Fibroblast of skin of right quadriceps (primary cell): ENCODE measurements at places on chromosomes 4 and X.

DNA sequence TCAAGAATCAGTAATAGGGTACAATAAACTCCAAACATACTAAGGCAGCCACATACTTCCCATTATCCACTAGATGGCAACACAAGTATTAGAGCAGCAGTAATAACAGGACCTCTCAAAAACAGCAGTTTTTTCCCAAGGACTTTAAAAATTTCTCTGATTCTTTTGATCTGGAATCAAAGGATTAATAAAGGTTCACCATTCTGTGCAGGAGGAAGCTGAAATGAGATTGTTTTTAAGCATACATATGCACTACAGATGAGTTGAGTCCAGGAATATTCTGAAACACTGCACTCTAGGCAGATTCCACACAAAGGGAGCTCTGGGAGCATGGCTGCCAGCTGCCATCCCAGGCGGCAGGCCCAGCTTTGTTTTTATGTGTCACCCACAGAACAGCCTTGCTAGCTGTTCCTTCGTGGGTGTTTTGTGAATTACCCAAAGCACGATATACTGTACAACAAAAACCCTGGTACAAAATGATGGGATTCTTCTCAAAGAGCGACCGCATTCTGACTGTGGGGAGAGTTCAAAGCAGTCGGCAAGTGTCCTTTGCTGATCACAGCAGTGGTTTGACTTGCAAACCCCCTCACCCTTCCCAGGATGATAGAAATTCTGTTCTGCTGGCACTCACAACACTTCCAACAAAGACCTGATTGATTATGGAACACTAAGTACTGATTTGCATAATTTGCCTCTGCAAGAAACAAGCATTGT is 61.0 kb downstream of the STX18 start:
- DNase-seq = peak; percentile 14

DNA sequence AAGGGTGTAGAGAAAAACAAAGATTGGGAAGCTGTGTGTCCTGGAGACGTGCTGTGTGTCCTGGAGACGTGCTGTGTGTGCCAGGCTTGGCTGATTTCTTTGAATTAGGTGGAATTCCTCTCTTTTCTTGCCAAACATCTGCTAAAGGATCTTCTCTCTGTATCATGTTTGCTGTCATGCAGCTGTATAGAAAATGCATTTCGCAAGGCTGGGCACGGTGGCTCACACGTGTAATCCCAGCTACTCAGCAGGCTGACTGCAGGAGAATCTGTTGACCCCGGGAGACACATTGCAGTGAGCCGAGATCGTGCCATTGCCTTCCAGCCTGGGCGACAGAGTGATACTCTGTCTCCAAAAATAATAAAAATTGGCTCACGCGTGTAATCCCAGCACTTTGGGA is 187.0 kb downstream of the CRLF2 start:
- DNase-seq = no peak

GRCh38 chr4:27908356-27908755 is 1047.7 kb downstream of the STIM2 start:
- DNase-seq = peak; percentile 36

- DNase-seq = no peak
Measured at GRCh38 chrX:27276751-27277150, 186.4 kb downstream of the PPP4R3C start.

GRCh38 chr4:184269879-184270430 is 52.3 kb upstream of the ENPP6 start:
- no peak for DNase-seq

- DNase-seq = peak; percentile 91
Measured at GRCh38 chrX:9566150-9566621, 101.3 kb downstream of the TBL1X start.

- no peak for DNase-seq
Measured at GRCh38 chrX:99857455-99857854, 552.6 kb downstream of the PCDH19 start.

DNA sequence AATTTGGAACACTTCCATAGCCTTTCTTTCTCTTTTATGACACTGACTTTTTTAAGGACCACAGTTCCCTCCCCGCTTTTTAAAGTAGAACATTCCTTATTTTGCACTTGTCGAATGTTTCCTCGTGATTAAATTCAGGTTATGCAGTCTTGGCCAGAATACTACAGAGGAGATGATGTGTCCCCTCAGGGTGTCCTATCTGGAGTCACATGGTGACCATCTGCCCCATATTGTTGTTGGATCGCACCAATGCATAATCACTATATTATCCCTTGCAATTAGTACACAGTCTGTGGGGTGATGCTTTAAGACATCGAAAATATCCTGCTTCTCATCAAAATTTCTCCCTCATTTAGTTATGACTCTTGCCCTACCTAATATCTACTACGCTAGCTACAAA is 27.4 kb downstream of the WDFY3 start:
- DNase-seq = no peak

GRCh38 chr4:146333187-146333894 is 119.0 kb downstream of the REELD1 start:
- peak; percentile 78 for DNase-seq

GRCh38 chr4:84258905-84259830 is 239.9 kb downstream of the NKX6-1 start:
- peak; percentile 2 for DNase-seq

- DNase-seq = no peak
Measured at GRCh38 chr4:138646383-138646782, 369.2 kb upstream of the NOCT start.

GRCh38 chrX:1162119-1162916 is 50.1 kb downstream of the CRLF2 start:
- DNase-seq = no peak

DNA sequence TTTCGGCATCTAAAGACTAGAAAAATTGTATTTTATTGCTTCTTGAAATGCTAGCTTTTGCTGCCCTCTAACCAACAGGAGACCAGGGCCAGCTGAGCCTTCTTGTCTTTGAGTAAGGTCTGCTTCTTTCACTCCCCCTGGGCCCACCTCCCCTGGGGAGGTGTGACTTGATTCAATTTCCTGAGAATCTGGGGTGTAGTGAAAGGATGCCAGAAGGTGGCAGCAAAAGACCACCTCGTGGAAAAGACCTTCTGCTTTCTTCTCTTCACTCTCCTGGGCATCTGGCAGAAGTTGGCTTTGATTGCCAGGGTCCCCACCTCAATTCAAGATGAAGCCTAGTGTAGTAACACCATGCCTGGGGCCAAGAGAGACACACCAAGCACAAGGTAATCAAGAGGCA is 96.5 kb upstream of the MAOA start:
- DNase-seq = peak; percentile 4

DNA sequence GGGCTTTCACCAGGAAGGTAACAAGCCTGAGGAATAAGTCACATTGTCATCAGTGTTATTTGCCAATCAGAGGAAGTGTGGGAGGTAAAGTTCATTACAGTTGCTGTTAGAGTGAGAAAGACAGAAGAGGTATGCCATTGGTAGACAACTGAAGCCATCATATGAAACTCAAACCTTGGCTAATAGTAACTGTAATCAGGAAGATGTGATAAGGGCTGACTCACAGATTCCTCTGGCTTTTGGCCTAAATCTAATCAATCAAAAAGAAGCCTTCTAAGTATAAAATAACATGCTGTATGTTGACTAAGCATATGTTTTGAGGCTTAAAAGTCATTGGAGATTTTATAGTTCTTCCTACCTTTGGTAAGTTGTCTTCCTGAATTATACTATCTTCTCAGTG is 242.8 kb downstream of the PCDH7 start:
- DNase-seq = peak; percentile 7
